HEK293T (cell line): ENCODE measurements at places on chromosomes 13 and 19.

GRCh38 chr13:75830842-75831241, 194.7 kb downstream of the LMO7 start:
- DNase-seq, result no peak

GRCh38 chr19:54204767-54205468, 4.3 kb downstream of the RPS9 start:
- DNase-seq, result no peak

DNA sequence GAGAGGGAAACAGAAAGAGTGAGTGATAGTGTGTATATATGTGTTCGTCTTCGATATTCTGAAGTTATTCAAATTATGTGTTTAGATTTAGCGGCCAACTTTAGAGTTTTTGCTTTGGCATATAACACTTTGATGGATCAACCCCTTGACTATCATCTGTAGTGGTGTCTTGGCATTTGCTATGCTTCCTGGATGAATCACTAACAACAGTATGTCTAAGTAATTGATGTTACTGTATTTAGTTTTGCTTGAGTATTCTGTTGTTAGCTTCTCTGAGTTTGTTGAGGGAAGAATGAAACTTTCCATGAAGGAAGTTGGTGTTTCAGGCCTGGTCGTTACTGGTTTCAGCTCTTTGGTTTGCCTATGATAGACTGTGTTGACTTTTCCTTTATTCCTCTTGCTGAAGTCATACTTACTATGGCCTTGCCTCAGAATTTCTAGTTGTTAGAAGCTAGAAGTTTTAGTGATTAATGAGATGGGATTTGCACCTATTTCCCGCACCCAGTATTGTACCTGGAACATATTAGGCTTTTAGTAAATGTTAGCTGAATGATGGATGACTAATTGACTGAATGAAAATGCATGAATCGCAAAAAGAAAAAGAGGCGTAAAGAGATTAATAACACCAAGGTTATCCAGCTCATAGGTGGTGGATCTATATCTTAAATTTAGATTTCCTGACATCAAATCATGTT, 20.7 kb downstream of the NDFIP2 start:
- DNase-seq, result no peak

DNA sequence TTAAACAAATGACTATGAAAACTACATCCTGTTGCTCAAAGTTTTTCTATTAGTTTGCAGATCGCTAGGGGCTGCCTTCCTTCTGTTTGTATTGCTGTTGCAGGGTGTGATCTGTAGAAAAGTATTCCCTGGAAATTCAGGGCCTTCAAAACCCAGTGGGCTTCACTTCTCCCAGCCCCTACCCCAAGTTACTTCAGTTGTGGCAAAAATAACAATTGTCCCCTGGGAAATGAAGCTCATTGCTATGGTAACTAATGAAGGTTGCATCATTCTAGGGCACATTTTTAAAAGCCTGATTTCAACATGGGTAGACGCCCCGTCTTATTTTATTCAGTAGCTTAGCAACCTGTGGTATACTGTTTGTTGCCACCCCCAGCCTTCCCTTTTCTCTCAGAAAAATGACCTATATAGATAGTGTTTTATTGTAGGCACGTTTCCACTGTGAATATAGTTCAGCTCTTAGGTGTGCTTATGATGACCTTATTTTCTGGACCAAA, 60.9 kb downstream of the WDFY2 start:
- no peak for DNase-seq

DNA sequence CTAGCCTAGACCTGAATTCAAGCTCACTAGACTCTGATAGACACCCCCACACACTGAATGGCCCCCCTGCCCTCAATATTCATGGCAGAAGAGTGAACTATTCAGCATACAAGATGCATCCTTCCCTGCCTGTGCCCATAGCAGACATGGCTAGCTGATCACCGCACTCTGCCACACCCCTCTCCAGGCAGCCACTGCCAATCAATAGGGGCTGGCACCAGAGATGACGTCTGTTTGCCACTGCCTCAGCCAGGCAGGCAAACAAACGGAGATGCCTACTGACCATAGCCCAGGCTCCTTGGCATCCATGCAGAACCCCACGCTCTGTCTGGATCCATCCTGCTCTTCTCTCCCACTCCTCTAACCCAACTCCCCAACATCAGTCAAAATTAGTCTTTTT, 13.8 kb upstream of the NPAS1 start:
- no peak for DNase-seq

GRCh38 chr19:55485439-55486011, 537 bp downstream of the NAT14 start:
- no peak for DNase-seq

- DNase-seq, result no peak
These were observed 467.3 kb downstream of the DACH1 start for GRCh38 chr13:71399631-71400215.

DNA sequence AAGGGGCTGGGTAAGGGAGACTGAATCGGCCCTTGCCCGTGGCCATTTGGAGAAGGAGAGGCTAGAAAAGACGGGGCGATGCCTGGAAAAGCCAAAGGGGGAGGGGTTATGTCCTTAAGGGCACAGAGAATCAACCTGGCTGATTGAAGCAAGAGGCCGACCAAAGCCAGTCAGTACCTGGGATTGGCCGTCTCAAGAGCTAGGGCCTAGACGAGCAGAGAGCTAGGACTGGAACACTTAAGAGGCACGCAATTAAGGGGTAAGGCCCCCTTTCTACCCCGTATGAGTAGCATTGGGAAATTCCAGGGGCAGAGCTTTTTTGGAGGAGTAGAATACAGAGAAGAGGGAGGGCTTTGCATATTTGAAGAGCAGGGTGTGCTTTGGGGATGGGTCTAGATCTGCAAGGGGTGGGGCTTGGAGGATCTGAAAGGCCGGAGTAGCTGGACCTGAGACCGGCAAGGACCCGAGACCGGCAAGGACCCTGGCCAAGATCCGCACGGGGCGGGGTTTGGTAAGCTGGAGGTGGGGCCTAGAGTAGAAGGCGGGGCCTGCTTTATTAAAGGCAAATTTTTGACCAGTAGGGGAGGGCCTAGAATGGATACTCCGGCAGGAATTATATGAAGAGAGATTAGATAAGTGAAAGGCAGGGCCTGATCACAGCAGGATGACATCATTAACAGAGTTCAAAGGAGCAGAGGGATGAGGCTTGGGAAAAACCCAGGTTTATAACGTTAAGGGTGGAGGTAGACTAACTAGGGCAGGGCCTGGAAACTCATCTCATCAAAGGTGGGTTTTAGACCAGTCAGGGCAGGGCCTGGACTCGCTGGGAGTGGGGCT, 10.7 kb upstream of the CACNG6 start:
- DNase-seq, result peak; percentile 67

DNA sequence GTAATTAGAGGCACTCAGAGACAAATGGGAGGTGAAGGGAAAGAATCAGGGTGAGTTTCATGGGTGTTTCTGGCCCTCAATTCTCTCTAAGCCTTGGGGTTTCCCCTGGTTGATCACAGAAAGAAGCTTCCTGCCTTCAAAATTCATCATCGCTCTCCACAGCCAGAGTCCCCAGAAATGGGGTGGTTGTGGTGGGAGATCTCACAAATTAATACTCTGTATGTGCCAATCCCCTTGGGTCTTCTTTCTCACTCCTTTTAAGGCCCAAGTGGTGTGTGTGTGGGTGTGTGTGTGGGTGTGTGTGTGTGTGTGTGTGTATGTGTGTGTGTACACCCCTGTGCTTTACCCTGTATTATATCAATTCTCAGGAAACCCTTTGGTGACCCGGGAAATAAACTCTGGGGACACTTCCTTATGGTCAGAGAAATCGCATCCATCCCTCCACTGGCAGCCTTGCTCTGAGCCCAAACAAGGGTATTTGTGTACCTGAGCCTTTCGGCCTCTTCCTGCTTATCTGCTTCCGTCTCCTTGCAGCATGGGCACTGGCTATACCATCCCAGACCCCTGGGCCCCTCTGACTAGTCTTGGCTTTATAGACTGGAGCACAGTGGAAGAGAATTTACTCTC, 2.8 kb upstream of the FCGBP start:
- no peak for DNase-seq

DNA sequence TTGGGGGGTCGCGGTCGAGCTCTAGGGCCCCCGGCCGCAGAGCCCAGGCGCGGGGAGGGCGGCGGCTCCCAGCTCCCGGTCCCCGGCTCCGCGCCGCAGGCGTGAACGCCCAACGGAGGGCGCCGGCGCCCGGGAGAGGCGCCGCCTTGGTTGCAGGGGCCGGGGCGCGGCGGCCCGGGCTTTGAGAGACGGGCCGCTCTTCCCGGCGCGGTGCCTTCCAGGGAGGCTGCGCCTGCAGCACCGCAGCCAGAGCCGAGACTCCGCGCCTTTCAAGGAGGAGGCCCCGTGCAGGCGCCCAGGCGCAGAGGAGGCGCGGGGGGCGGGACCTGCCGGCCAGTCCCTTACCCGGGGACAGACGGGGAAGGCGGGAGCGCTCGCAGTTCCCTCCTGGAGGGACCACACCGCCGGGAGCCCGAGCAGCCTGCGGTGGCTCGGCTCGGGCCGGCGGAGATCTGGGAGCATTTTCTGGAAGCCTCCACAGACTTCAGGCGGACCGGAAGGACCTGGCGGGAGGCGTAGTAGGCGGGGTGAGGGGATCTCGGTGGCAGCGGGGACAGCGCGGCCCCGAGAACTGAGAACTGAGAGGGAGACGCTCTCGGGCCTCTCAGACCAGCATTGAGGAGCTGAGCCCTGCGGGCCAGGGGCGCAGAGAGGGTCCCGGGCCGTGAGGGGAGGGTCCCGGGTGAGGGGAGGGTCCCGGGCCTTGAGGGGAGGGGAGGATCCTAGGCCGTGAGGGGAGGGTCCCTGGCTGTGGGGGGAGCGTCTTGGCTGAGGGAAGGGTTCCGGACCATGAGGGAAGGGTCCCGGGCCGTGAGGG, 25.5 kb upstream of the MCF2L start:
- peak; percentile 26 for DNase-seq

- DNase-seq, result no peak
These were observed 501.0 kb downstream of the FOXO1 start for GRCh38 chr13:40165316-40165932.

- no peak for DNase-seq
These were observed 79.5 kb upstream of the KL start for GRCh38 chr13:32936716-32937115.

DNA sequence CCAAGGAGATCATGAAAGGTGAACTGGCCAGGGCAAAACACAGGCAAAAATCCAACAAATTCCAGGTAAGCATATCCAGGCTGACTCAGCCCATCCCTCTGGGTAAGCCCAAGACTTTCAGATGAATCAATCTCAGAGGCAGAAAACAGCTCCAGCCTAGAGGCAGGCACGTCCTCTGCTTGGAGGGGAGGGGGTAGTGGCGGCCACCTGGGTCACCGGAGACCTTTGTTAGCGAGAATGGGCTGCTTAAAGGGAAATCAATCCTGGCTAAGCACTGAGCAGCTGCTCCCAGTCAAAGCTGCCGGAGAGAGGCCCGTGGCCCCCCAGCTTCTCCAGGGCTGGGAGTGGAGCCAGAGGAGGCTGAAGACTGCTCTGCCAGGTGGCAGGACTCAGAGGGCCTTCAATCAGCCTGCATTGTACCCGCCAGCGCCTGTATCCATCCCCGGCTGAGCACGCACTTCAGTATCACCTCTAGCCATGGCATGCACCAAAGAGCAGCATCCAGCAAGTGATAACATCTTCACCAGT, 48.2 kb downstream of the PIN1 start:
- no peak for DNase-seq

GRCh38 chr19:12137221-12137940, 2.8 kb downstream of the ZNF20 start:
- DNase-seq, result no peak
